Ammon's horn (tissue), 1 donor: ENCODE measurements at places on chromosomes 12 and 14.

GRCh38 chr12:105226219-105226618 is 9.8 kb downstream of the APPL2 start:
- peak; percentile 91 for DNase-seq

DNA sequence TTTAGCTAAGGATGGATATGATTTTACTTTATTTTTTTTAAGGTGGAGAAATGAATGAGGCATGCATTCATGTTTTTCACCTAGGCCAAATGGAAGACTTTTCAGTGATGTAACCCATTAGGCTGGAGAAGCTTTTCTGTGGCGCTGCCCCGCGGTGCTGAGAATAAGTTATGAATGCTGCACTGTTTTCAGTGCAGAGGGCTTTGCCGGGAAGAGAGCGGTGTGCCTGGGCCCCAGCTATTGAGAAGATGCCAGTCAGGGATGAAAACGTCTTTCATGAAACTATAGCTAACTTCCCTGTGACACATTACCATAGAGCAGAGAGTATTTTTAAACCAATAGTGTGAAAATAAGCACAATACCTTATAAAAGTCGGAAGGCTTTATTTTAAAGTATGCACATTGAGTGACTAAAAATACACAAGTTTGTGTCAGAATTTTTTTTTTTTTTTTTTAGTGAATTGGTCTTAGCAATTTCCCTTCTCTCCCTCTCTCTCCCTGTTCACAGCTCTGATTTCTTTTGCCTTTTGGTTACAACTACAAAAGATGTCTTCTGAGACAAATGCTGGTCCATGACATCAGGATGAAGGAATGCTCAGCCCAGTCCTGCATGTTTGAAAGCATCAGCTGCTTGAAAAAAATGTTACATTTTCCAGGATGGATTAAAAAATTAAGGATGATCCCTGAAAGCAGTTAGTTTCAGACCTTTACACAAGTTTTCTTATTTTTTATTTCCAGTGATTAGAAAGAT is 48.3 kb downstream of the NPAS3 start:
- DNase-seq = peak; percentile 92

DNA sequence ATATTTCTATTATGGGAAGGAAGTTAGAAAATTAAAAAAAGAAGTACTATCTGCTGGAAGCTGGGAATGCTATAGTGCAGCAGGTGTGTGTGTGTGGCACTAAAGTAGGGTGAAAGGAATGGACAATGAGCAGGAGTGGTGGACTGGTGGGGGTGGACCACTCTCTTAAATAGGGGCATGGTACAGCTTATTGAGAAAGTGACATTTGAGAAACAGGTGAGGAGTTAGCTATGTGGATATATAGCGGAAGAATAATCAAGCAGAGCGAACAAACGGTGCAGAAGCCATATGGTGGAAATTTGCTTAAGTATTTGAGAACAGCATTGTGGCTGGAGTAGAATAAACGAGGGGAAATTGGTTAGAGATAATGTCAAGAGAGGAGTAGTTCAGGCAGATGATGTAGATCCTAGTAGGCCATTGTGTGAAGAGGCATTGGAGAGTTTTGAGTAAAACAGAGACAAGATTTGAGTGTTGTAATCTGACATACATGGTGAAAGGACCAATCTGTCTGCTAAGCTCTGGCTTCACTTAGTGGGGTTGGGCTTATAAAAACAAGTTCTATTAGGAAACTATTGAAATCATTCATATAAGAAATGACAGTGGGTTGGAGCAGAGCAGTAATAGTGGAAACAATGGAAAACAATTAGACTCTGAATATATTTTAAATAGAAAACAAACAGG is 149.2 kb upstream of the SYT10 start:
- no peak for DNase-seq

GRCh38 chr14:23095196-23096108 is at the start of gene C14orf119:
Gene C14orf119 (plus strand): TSS chr14:23095505. CDS start chr14:23097659, 2,154 bp downstream.
- peak; percentile 99 for DNase-seq

DNA sequence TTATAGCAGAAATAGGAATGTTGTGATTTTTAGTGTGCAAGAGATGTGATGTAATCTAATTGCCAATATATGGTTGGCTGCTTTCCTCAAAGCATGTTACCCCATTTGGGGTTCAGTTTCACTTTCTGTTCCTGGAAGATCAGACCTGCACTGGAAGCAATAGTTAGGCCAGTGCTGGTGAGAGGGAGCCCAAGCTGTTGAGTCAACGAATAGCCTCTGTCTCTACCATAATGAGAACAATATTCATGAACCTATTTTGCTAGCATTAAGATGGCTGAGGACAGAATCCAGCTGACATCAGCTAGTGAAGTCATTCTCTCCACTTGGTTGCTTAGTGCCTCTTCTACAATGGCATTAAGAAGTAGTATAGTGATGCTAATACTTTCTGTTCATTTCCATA is 379.9 kb upstream of the DCN start:
- DNase-seq = no peak

GRCh38 chr12:20123465-20123864 is 244.9 kb upstream of the PDE3A start:
- DNase-seq = no peak

GRCh38 chr12:121893961-121894460 is 5.4 kb downstream of the PSMD9 start:
- peak; percentile 15 for DNase-seq

- no peak for DNase-seq
Observed at GRCh38 chr14:35277179-35277578, 15.0 kb upstream of the PSMA6 start.

GRCh38 chr14:39683691-39684260 is 251.5 kb upstream of the FBXO33 start:
- DNase-seq = no peak

DNA sequence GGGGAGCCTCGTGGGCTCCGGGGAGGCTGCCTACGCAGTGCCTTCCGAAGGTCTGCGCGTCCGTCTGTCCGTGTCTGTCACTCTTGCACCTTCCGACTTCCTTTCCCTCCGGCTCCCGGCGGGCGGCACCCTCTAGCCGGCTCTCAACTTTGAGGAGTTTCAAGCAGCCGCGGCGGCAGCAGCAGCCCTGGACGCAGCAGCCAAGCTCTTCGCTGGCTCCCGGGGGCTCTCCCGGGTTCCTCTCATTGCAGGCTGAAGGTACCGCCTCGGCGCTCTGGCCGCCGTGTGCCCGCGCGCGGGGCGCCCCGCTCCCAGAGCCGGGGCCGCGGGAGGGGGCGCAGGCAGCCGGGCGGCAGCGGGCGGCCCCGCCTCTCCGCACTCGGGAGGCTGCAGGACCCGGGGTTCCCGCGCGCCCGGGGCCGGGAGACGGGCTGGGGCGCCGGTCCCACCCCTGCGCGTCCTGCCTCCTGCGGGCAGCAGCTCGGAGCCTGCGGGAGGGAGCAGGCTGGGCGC is at the start of the genes AMIGO2 and PCED1B:
AMIGO2 (minus strand) TSS at position 492 of the 513 bp plus-strand sequence. CDS start 957 bp downstream, outside the sequence.
PCED1B (plus strand) TSS at position 154 of the 513 bp plus-strand sequence. CDS start 155,443 bp downstream, outside the sequence.
- peak; percentile 65 for DNase-seq

- DNase-seq = no peak
Observed at GRCh38 chr14:30874120-30874998, at the start of gene COCH. Gene COCH (plus strand): TSS chr14:30874559. CDS start chr14:30874939, 380 bp downstream.

DNA sequence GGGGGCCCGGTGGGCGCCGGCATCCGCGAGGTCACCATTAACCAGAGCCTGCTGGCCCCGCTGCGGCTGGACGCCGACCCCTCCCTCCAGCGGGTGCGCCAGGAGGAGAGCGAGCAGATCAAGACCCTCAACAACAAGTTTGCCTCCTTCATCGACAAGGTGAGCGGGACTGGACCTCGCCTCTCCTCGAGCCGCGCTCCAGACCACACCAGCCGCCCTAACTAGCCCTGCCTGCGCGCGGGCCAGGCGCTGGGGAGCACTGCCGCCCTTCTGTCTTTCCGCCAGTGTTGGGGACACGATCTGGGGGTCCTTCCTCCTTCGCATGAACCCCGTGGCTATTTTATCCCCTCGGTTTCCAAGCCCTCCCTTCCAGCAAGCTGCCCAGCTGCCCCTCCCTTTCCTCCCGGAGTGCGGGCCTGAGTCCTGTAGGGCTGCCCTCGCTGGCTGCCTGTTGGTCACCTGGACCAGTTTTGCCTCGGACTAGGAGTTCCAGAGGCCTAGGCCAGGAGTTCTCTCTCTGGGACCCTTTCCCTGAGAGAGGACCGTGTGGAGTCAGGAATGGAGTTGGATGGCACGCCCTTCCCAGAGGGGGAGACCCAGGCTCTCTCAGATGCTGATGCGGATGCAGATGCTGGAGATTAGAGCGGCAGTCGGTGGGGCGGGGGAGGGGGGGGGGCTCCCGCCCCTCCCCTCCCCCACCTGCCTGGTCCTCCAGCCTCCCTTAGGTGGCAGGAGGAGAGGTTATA is 592 bp downstream of the KRT7 start:
- DNase-seq = no peak

DNA sequence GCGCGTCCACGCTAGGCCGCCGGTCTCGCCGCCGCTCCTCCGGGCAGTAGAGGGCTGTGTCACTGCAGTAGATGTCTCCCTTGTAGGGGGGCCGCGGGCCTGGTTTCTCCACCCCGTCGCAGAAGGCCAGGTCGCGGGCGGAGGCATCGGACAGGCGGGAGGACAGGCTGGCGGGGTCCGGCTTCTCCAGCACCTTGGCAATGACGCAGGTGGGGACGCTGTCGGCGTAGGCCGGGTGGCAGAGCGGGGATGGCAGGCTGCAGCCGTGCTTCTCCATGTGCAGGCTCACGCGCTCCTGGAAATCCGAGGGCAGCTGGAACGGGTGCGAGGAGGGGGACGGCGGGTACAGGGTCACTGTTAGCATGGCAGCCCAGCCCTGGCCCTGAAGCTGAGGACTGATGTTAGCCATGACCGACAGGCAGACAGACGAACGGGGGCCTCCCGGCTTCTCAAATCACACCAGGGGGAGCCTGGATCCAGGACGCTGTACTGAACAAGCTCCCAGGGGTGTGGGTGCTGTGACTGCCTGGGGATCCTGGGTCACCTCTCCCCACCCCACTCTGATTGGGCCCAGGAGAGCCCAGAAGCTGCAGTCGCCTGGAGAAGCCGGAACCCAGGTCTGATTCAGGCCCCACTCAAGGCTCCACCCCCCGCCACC is 48.1 kb downstream of the BEGAIN start:
- no peak for DNase-seq

- DNase-seq = no peak
Observed at GRCh38 chr12:98059659-98060343, 455.6 kb upstream of the TMPO start.

GRCh38 chr12:57694459-57695019 is 607 bp downstream of the OS9 start:
- no peak for DNase-seq
